Stimulated activated CD8-positive, alpha-beta memory T cell treated with anti-CD3 and anti-CD28 coated beads, Interleukin-12 subunit alpha, Interleukin-12 subunit beta, amount 100 ng/mL, for 1 hour (primary cell): ENCODE measurements at places on chromosomes 5 and 9.

- DNase-seq: no peak
These were observed 79.8 kb downstream of the PCSK1 start for GRCh38 chr5:96353220-96353619.

- DNase-seq: no peak
These were observed 334.1 kb downstream of the RFX3 start for GRCh38 chr9:3191715-3192114.

- no peak for DNase-seq
These were observed 160.9 kb upstream of the SLC30A5 start for GRCh38 chr5:68932830-68933434.

DNA sequence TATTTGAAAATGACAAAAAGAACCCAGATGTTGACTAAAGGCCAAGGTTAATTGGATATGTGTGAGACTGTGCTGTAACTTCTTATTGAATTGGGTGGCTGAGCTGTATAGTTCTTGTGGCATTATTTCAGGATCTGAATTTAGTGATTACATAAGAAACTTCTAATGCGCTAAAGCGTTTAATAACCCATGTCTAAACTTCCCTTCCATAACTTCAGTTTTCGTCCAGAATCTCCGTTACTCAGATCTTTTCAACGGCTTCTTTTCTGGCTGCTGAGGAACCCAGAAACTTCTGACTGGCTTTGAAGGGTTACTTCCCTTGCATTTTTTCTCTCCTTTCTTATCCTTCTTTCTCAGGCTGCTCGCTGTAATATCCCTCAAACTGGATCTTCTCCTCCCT lies 28.1 kb upstream of the C9orf72 start:
- no peak for DNase-seq

DNA sequence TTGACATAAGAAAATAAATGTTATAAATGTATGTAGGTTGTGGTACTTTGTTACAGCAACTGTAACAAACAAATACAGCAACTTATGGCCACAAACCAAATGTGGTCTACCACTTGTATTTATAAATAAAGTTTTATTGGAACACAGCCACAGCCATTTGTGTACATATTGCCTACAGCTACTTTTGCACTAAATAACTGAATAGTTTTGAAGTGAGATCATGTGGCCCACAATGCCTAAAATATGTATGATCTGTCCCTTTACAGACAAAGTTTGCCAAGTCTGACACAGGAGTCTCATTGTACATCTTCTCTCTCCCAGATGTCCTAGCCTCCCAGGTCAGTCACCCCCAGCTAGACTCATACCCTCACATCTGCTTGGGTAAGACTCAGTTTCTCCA lies 283.6 kb upstream of the PRDM9 start:
- no peak for DNase-seq

DNA sequence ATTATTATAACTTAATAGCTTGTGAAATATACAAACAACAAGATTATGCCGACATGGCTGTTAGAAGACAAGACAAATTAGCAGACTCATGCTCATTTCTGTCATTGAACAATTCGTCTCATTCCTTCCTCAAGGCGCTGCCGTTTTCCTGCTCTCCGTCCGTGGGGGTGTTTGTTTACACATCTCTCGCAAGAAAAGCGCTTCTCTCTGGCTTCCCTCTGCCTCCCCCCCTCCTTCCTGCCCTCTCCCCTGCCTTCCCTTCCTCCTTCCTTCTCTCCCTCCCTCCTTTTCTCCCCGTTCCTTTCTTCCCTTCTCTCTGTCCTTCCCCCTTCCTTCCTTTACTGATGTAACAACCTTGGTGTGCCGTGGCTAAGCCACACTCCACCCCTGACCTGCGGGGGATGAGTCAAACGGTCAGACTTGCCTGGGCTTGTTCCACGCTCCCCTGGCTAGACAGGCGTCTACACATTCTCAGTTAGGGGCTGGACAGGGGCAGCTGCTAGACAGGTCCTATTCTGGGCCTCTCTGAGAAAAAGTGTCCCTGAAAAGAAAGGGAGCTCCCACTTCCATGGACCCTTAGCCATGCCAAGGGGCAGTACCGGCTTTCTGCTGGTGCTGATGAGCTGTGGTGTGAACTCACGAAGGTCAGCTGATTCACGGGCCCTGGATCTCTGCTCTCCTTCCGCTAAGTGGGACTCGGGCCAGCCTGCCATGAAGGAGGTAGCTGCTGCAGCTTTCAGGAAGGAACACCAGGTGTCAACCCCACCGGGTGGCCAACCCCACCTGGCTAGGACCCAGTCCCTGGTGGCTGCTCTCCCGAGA lies 32.0 kb upstream of the SPTLC1 start:
- no peak for DNase-seq

- no peak for DNase-seq
These were observed 293.1 kb downstream of the ZSWIM6 start for GRCh38 chr5:61625137-61625561.

GRCh38 chr9:130480673-130481072 lies 35.9 kb downstream of the ASS1 start:
- DNase-seq: no peak

DNA sequence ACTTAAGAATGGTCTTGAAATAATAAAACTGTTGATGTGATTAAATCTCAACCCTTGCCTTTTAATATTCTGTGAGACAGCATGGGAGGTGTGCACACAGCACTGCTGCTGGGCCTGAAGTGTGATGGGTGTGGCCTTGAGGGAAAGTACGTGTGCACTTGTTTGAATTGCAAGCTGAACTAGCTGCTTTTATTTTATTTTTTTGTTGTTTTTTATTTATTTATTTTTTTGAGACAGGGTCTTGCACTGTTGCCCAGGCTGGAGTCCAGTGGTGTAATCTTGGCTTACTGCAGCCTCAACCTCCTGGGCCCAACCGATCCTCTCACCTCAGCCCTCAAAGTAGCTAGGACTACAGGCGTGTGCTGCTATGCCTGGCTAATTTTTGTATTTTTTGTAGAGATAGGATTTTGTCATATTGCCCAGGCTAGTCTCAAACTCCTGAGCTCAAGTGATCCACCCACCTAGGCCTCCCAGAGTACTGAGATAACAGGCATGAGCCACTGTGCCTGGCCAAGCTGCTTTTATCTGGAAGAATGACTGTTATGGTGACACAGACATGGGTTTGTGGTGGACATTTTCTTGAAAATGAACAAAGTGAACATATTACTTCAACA lies 58.9 kb downstream of the GPR107 start:
- no peak for DNase-seq

DNA sequence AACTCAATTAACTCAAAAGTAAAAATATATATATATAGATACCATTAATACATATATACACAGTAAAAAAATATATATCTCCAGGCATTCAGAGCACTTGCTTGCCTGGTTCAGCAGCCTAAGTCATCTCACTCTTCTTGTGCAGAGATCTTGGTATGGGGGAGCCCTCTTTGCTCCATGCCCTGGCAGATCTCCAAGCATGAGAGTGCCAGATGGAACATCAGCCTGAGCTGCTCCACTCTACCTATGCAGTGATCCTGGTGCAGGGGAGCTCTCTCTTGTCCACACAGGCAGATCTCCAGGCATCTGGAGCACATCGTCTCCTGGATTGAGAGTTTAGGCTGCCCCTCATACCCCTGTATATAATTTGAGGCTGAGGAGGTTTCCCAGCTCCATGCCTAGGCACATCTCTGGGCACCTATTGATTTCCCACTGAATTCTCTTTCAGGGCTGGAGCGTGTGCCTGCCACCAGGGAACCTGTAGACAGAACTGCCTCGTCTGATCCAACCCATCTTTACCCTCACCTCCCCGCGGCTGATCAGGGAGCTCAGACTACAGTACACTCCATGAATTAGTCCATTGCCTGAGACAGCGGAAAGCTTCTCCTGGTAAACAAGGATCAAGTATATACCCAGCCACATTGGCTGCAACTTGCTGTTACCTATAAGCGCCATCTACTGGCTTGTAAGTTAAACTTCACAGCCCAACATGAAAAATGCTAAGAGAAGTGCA lies 342.4 kb upstream of the GRIA1 start:
- no peak for DNase-seq

DNA sequence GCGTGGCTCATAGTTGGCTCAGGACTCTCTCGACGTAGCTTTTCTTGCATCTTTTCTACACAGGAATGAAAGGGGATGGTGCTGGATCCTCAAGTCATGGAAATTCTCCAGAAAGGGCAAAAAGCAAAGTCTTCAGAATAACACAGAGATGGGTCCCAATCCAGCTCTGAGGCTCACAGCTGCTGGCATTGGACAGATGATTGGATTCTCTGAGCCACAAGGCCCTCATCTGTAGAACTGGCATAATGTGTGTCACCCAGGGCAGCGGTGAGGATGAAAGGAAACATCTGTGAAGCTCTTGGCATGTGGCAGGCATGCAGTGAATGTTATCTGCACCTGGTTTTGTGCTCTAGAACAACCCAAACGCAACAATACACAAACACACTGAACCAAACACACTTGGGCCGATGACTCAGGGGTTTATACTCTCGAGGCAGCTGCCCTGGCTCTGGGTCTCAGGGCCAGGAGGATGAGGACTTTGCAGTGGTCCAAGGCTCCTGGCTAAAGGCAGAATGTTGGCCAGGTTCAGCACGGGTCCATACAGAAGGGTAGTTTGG lies 64.0 kb upstream of the UBTD2 start:
- no peak for DNase-seq

- DNase-seq: peak; percentile 6
These were observed at the start of gene ZNF883 for GRCh38 chr9:113011911-113012381. ZNF883 (minus strand) TSS chr9:113012192.

GRCh38 chr9:131743501-131743900 lies 3.6 kb upstream of the RAPGEF1 start:
- no peak for DNase-seq

DNA sequence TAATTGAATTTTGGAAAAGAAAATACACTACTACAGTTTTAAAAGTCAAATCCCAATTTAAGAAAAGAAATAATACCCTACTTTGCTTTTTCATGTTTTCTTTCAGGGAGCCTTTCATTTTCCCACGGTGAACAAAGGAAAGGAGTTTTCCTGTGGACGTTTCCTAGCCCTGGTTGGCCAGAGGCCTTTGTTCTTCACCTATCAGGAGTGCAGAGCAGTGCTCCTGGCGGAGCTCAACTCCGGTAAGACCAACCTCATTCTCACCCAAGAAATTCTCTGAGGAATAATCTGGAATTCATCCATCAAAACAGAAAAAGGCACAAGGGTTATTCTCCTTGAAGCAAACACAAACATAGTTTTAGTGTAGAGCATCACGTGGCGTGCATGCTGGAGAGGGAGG lies 248.9 kb downstream of the ADGRV1 start:
- no peak for DNase-seq

- DNase-seq: no peak
These were observed 13.3 kb downstream of the ZNF474 start for GRCh38 chr5:122142480-122143164.

GRCh38 chr5:145347026-145347616 lies 488.0 kb downstream of the PRELID2 start:
- no peak for DNase-seq

DNA sequence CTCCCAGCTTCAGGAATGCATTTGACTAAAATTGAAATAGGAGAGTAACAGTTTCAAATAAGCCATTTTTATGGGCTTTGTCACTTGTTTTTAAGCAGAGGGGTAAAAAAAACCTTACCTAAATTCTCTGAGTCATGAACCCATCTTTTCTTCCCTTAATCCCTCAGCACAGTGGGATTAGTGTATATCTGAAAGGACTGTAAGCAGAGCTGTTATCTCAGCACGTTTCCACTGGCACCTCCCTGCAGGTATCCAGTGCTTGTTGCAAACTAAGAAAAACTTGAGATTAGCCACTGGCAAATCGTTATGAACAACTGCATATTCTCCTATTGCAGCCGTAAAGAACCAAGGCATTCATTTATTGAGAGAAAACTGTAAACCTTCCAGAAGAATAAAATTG lies 872.7 kb downstream of the EFNA5 start:
- DNase-seq: no peak

DNA sequence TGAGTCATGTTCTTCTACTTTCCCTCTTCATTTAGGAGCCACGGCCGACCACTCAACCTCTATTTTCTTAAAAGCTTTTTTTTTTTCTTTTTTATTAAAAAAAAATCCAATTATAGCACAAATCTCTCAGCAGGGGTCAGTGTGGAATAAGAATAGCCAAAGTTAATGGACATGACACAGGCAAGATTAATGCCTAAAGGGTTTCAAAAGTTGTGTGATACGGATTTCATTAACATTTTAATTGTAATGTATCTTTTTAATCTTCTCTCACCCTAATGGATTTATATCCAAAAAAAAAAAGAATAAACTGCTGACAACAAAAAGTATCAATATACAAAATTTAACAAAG lies 5.4 kb downstream of the NACC2 start:
- DNase-seq: no peak

DNA sequence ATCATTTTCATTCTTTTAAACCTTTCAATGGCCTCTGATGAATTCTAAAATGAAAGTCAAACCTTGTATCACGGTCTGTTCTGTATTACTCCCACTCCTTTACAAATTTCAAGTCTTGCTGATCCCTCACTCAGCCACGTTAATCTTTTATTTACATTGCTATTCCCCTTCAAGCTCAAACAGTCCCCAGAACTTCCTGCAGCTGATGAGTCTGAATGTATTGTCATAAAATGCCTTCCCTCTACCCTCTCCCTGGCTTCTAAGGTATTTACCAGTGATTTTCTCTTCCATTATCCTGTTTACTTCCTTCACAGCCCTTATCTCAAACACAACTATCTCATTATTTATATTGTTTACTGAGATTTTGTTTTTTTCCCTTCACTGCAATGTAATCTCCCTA lies 562.3 kb upstream of the C9orf72 start:
- DNase-seq: no peak

DNA sequence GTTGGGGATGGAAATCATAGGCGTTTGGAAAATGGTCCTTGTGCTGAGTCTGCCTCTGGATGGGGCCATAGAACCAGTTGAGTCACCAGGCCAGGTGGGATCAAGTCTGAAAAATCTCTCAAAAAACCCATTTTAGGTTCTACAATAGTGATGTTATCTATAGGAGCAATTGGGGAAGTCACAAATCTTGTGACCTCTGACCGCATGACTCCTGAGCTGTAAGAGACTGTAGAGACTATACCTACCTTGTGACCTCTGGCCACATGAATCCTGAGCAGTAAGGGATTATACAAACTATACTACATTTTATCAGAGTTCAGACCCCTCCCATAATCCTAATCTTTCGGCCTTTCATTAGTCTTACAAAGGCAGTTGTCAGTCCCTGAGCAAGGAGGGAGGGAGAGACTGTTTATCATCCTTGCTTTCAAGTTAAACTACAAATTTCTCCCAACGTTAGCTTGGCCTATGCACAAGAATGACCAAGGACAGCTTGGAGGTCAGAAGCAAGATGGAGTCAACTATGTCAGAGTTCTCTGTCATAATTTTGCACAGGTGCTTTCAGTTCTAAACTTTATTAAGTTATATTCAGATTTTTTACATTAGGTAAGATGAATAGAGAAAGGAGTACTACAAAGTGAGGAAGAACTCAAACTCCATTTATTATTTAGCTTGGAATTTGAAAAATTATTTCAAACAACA lies 11.5 kb upstream of the JMY start:
- DNase-seq: no peak

GRCh38 chr9:19498015-19498414 lies 89.2 kb downstream of the ACER2 start:
- no peak for DNase-seq

- no peak for DNase-seq
These were observed 1.2 kb upstream of the VPS13A start for GRCh38 chr9:77176106-77176505.

- DNase-seq: no peak
These were observed 4.3 kb upstream of the TIFAB start for GRCh38 chr5:135456238-135457099.

GRCh38 chr5:142000704-142001484 lies 11.9 kb downstream of the GNPDA1 start:
- no peak for DNase-seq

GRCh38 chr9:33273266-33273971 lies 8.6 kb downstream of the CHMP5 start:
- DNase-seq: no peak

GRCh38 chr9:79279356-79279755 lies 292.4 kb upstream of the TLE4 start:
- no peak for DNase-seq
